ENCODE measurements at places on chromosomes 3 and 15.
A peak's percentile ranks its signal among the peaks of the same experiment; 100 is the strongest.

DNA sequence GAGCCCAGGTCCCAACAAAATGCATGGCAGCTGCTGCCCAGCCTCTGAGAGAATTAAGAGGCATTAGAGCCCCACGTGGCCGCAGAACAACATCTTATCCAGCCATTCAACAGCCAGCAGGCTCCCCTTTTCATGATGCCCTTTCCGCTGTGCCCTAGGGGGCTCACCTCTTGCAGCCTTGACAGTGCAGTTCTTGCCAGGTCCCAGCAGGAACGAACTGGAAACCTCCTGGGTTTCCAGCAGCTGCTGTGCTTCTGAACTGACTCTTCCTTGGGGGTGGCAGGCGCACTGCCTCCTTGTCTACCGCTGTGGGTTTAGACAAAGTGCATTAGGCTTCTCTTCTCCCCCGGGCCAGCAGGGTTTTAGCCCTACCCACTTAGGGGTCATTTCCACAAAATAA lies 85.2 kb downstream of the FAM174B start:
- DNase-seq = no peak

GRCh38 chr15:70342554-70343548 lies 245.1 kb upstream of the TLE3 start:
- DNase-seq = no peak

DNA sequence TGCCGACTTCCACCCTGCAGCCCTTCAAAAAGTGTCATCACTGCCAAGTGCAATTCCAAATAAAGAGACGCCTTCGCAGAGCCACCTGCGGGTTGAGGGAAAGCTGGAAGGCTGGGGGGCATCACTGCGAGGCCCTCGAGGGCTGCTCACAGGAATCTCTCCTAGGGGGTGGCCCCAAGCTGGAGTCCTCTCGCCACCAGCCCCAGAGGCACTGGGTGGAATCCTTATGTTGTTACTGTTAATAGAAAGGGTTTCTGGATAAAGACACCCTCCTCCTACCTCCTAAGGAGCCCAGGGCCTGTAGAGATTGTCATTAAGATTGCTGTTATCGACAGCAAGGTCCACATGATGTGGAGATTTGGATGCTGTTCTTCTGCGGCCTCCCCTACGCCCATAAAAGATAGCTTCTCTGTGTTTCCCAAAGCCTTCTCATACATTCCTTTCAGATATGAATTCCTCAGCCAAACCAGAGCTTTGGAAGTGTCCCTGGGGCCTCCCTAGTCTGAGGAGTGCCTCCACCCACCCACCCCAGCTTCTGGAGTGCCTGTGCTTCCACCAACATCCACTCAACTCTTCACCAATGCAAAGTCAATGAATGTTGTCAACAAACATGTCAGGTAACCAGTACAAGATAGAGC lies 512.7 kb downstream of the SHQ1 start:
- DNase-seq = no peak

- DNase-seq = no peak
Measured at GRCh38 chr3:172517859-172518466, 5.3 kb downstream of the TNFSF10 start.

DNA sequence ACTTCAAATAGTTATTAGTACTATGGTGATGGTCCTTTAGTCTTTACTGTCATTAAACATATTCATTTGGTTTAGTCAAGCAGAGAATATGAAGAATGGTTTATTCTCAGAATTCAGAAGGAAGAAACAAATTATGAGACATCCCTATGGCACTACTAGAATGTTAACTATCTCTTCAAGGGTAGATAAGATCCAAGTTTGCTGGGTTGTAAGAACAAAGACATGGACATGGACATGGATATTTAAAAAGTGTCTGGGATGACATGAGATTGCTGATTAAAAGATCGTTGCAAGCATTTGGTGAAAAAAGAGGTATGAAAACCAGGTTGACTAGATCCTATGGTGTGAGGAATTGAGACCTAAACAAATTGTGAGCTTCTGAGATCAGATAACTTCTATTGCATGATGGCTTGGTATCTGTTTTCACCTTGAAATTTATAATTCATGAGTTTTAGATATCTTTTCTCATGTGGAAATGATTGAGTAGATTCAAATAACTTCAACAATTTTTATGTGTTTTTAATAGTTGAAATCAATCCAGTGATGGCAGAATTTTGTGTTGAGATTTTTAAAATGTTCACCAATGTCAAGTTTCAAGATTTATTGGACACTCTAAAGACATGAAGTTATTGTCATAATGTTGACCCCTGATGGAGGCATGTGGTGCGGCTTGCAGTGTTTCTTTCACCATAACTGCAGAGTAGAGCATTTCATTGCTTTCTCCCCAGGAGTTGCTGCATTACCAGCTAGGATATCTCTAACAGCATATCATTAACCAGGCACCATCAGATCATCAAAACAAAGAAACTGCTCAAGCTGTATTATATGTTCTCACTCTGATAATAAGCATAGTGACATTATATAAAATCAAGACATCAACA lies 72.6 kb downstream of the NAALADL2 start:
- DNase-seq = no peak

DNA sequence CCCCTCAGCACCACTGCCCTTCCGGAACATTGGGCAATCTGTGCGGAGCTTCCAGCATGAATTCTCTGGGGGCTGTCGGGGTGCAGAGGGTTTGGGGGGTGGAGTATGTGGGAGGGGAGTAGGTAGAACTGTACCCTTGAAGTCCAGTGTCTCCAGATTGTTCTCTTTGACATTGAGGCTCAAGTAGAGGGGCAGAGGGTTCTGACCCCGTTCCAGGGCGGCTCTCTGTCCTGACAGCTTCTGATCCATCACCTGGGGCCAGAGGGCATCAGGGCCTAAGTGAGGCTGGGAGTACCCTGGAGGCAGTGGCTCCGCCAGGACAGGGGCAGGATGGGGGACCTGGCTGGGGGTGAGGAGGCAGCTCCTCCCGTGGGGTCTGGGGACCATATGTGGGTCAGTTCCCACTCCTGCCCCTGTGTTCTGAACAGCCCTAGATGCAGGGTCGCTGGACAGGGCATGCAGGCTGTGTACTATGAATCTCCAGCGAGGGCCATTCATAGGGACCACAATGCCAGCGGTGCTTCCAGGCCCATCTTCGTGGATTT lies 22.1 kb downstream of the PLA2G4D start:
- DNase-seq = no peak

GRCh38 chr3:176119826-176120225 lies 1077.5 kb downstream of the TBL1XR1 start:
- no peak for DNase-seq

- DNase-seq = no peak
Measured at GRCh38 chr3:3086239-3086638, 23.9 kb downstream of the IL5RA start.

DNA sequence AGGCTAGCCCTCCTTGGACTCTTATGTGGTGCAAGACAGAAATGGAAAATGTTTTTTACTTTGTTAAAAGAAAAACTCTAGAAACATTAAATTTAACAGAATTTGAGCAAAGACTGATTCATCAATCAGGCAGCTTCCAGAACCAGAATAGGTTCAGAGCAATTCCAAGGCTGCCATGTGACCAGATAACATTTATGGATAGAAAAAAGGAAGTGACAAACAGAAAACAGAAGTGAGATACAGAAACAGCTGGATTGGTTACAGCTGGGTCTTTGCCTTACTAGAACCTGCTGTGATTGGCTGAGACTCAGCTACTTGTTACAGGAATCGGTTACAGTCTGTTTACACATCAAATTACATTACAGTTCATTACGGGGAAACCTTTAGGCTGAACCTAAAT lies 22.5 kb upstream of the OTOL1 start:
- no peak for DNase-seq

DNA sequence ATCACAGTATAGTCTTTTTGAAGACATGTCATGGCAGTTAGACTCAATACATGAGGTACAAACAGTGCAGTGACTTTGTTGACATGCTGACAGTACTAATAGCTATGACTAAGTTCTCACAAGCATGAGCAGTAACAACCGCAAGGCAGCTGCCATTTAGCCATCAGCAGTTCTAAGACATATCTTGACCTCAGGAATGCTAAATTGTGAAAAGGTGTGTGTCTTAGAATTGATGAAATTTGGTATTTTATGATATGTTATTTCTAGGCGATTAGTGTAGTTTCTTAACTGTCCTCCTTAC lies 60.7 kb upstream of the FURIN start:
- DNase-seq = no peak

DNA sequence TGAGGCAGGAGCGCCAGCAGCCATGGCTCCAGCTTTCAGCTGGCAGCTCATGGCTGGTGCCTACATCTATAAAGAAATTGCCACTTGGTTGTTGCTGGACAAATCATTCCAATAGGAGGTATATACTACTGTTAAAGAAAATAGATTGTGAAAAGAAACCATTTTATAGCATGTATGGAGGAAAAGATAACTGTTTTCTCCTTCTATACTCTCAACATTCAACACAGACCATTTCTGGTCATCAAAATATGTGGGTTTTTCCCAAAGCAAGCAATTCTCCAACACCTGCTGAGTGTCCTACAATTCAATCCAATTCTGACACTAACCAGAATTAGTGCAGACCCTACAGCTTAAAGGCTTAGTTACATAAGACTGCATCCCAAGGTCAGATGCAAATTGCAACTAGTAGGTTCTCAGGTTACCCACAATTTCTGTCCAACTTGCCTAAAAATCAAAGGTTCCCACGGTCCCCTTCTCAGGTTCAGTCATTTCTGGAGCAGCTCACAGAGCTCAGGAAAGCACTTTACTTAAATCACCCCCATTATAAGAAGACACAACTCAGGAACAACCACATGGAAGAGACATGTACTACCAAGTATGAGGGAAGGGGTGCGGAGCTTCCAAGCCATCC lies 42.4 kb upstream of the STRIT1 start:
- DNase-seq = peak; percentile 16

Data from GM20000 (cell line).